ENCODE measurements at places on chromosomes 16 and 17.

GRCh38 chr16:47461598-47462266 lies 601 bp downstream of the PHKB start:
- DNase-seq: peak; percentile 84

DNA sequence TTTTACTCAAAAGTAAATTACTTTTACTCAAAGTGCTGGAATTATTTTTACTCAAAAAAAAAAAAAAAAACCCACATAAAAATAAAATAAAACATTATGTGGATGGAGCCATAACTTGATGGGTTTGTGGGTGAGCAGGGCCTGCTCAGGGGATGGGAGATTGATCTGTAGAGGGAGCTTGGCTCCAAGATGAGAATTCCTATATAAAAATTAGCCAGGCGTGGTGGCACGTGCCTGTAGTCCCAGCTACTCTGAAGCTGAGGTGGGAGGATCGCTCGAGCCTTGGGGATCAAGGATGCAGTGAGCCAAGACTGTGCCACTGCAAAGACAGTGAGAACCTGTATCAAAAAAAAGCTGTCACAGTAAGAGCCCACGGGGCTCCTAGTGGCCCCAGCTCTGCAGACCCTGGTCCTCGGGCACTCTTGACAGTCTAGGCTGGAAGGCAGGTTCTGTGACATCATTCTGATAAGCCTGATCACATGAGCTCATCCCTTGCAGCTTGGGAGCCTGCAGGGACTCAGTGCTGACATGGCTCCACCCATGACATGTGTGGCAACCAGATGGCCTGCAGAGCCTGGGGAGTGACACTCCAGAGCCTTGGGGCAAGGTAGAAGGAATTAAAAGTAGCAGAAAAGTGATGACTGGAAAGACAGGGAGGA lies 42.5 kb downstream of the ST3GAL2 start:
- peak; percentile 28 for DNase-seq

- peak; percentile 46 for DNase-seq
These were observed 5.2 kb downstream of the ASGR1 start for GRCh38 chr17:7173687-7174602.

GRCh38 chr17:16283705-16284104 lies 66.7 kb downstream of the PIGL start:
- DNase-seq: peak; percentile 32

- DNase-seq: peak; percentile 30
These were observed 4.8 kb downstream of the SCGB1C2 start for GRCh38 chr17:142102-142661.

DNA sequence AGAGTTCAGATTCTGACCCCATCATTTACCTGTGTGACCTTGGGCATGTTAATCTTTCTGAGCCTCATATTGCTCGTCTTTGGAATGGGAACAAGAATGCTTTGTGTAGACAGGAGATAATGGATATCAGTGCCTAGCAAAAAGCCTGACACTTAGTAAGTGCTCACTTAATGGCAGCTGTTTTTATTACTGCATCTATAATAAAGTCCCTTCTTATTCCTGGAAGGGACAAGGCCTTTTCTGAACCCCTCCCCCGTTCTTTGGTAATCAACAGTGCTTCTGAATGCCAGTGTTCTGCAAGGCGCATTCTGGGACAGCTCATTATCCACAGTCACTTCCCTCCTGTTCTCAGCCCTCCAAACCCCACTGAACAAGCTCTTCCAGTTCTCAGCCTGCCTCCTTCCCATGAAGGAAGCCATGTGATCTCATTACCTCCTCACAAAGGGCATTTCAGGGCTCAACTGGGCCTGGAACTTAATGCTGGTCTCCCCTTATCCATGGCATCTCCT lies 25.1 kb upstream of the SUPT4H1 start:
- DNase-seq: no peak

GRCh38 chr16:88614818-88615580 lies 23.4 kb upstream of the IL17C start:
- no peak for DNase-seq

- DNase-seq: no peak
These were observed 65.2 kb downstream of the NKD1 start for GRCh38 chr16:50613281-50613963.

- DNase-seq: no peak
These were observed 4.4 kb upstream of the FOXJ1 start for GRCh38 chr17:76145231-76146052.

GRCh38 chr16:27240948-27241531 lies 27.5 kb downstream of the NSMCE1 start:
- DNase-seq: peak; percentile 78

GRCh38 chr16:73432850-73433730 lies 385.2 kb upstream of the ZFHX3 start:
- DNase-seq: no peak

GRCh38 chr17:8629371-8630226 lies 926 bp downstream of the MYH10 start:
- DNase-seq: peak; percentile 22

- DNase-seq: peak; percentile 88
These were observed 3.1 kb upstream of the HOXB2 start for GRCh38 chr17:48547808-48548522.

- DNase-seq: no peak
These were observed 25.1 kb downstream of the ASIC2 start for GRCh38 chr17:33267851-33268548.

- DNase-seq: no peak
These were observed 510.3 kb upstream of the ZFHX3 start for GRCh38 chr16:73558219-73558618.

- no peak for DNase-seq
These were observed 7.7 kb upstream of the SREBF1 start for GRCh38 chr17:17844500-17844899.

DNA sequence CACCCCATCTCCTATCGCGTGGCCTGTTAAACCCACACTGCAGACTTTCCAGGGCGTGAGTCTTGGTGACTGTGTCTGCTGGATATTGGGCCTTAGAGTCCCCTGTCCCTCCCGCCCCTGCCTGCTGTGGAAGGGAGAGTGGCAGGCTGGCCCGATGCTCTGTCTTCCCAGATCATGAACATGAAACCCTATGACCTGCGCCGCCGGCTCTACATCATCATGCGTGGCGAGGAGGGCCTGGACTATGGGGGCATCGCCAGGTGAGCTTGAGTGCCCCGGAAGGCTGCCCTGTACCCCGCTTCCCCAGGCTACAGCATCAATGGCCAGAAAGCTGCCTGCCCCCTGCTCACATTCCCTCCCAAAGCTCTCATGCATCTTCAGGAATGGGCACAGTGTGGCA lies 19.5 kb upstream of the CLEC18A start:
- no peak for DNase-seq

GRCh38 chr16:85066346-85066885 lies 38.8 kb downstream of the KIAA0513 start:
- no peak for DNase-seq

GRCh38 chr16:35687071-35687470 lies 2227.7 kb downstream of the TP53TG3F start:
- no peak for DNase-seq

DNA sequence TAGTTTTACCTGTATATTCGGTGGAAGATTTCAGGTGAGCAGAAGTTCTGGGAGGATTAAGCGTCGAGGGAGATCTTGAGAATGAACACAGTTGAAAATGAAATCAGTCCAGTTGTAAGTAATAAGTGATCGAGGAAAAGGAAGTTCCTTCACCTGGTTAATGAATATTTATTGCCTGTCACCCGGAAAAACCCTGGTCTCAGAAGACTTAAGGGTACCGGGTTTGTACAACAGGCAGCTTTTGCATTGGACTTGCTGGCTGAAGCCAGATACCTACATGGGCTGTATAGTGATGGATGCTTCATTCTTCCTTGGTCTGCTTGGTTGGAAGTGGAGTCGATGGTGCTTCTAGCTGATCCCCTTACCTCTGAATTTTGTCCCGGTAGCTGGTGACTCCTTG lies 72.7 kb downstream of the PRKCA start:
- no peak for DNase-seq

DNA sequence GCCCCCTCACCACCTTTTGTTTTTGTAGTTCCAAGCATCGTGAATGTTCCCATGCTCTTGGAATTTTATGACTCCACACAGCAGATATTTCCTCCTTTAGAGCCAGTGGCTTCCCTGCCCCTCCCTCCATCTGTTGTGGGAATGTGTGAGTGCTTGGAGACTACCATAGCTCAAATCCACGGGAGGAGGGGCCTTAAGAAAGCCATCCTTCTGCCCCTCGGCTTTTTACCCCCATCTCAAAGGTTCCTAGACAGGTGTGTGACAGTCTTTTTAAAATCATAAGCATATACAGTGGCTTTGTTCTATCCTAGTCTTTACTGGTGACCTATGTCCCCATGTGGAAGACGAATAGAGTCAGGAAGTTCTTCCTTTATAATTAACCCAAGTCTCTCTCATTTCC lies 47.2 kb downstream of the YPEL2 start:
- peak; percentile 66 for DNase-seq

DNA sequence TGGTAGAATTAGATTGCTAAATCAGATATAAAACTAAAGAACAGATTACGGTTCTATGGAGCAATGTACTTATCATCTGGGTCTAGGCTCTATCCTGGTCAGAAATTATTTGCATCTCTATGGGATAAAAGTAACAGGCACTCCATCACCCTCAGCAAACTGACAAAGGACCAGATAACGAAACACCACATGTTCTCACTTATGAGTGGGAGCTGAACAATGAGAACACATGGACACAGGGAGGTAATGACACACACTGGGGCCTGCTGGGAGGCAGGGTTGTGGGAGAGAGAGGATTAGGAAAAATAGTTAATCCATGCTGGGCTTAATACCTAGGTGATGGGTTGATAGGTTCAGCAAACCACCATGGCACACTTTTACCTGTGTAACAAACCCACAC lies 61.9 kb downstream of the MPHOSPH6 start:
- no peak for DNase-seq

Data from M059J (cell line).